ENCODE measurements at places on chromosomes 12 and 14.

GRCh38 chr12:32069731-32070130 is 36.9 kb upstream of the BICD1 start:
- DNase-seq, result no peak

DNA sequence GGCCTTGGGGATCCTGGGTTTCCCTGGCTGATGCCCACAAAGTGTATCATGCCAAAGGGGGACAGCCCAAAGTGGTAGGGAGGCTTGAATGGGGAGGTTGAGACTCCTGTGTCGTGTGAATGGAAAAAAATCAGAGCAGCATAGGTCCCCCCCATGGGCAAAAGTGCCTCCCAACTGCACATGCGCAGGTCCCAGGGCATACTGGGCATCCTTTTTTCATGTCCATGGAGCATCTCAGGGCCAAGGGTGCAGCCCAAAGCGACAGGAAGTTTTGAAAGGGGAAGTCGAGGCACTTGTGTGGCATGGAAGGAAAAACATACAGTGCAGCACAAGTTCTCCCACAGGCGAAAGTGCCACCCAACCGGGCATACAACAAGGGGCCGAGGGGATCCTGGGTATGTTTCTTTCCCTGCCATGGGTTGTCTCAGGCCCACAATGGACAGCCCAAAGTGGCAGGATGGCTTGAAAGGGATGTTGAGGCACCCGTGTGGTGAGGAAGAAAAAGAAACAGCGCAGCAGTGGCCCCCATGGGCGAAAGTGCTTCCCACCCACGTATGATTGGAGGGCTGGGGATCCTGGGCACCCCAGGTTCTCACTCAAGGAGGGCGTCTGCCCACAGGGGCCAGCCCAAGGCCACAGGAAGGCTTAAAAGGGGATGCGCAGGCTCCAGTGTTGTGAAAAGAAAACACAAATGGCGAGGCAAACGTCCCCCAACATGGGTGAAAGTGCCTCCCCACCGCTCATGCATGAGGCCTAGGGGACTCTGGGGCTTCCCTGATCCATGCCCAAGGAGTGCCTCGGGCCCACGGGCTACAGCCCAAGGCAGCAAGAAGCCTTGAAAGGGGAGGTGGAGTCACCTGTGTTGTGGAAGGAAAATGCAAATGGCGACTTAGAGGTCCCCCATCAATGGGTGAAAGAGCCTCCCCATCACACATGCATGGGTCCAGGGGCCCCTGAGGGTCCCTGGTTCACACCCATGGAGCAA is 573.7 kb downstream of the ALG10 start:
- no peak for DNase-seq

- DNase-seq, result no peak
Measured at GRCh38 chr12:124105546-124105945, 132.5 kb downstream of the ZNF664 start.

- DNase-seq, result no peak
Measured at GRCh38 chr14:66539034-66539433, 31.1 kb downstream of the GPHN start.

GRCh38 chr12:127126260-127126628 is 1140.7 kb upstream of the TMEM132C start:
- DNase-seq, result no peak

DNA sequence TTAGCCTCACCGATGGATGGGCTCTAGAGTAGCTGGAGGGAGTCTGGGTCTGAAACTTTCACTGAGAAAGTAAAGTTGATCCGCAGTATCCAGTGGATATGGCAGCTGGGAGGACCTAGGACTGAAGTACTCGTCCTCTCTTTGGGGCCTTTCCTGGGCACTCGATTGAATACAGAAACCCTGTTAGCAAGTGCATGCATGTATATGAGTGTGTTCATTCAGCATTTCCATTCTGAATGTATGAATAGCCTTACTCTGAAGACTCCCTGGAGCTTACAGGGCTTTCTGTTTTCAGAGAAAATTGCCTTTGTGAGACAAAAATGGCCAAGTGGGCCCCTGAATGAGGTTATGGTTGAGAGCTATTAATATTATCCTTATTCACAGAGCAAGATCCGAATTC is 62.8 kb downstream of the DAD1 start:
- no peak for DNase-seq

DNA sequence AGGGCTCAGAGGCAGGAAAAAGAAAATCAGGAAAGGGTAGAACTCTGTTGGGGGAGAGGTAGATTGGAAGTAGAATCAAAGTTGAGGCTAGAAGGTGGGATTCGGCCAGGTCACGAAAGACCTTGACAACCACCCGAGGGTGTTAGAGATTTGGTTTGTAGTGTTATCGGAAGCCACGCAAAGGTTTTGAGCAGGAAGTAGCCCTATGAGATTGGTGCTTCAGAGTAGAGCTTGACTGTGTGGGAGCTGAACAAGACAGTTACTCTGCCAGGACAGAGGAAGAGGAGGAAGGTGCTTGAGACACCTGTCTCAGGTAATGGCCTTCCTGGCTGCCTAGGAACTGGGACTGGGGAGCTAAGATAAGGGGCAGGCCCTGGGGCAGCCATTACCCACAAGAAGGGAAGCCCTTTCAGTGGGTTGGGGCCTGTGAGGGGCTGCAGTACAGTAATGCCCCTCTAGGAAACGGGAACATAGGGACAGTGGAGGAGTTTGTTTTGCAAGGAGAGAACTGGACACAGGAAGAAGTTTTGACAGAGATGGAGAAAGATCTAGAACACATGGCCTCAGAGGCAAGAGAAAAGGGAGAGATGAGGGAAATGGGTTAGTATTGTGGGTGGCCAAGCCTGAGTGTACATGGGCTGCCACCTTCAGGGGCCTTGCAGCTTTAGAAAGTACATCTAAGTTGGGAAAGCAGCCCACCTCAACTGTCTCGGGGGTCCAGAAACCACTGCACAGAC is 73.5 kb downstream of the RIN3 start:
- no peak for DNase-seq

GRCh38 chr14:58744801-58745394 is 107.1 kb downstream of the DACT1 start:
- DNase-seq, result no peak

DNA sequence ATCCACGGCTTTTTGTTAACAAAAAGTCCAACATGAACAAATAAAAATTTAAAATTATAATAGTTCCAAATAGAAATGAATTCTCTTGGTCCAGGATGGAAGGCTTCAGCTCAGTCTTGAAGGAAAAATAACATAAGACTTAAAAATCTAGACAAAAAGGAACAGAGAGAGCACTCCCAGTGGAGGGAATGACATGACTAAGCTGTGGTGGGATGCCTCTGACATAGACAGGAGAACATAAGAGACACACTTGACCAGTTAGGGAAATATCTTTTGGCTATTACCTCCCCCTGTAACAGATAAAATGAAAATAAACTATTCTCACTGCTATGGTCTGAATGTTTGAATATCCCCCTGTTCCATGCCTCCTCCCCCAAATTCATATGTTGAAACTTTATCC is 106.8 kb downstream of the BBS10 start:
- DNase-seq, result no peak

DNA sequence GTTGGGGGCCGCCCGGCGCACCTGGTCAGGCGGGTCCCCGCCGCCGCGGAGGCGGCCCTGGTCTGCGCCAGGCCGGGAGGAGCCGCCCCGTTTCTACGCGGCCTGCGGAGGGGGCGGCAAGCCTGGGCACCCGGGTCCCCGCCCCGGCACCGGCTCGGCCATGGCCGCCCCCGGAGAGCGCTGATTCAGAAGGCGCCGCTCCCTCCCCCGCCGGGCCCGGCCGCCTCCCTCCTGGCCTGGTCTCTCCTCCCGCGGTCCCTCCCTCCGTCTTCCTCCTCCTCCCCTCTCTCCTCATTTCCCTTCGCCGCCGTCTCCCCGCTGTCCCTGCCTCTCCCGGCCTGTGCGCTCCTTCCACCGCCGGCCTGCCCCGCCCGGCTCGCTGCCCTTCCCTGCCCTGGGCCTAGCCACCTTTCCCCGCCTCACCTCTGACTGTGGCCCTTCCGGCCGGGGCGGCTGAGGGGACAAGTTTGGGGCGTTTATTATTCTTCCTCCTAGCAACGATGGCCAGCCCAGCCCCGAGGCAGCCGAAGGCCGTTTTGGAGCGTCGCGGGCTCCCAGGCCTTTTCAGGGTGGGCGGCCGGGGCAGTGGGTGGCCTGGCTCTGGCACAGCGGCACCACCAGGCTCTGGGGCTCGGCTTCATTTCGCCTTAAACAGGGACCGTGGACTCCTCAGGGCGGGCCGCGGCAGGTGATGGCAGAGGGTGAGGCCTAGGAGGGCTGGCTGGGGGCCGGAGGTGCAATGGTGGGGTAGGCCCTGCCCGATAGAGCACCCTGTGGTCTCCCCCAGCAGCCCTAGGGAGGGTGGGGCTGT is 768 bp downstream of the CEP170B start:
- peak; percentile 64 for DNase-seq
